CD4-positive, alpha-beta memory T cell (primary cell): ENCODE measurements at places on chromosomes 11 and 22.

DNA sequence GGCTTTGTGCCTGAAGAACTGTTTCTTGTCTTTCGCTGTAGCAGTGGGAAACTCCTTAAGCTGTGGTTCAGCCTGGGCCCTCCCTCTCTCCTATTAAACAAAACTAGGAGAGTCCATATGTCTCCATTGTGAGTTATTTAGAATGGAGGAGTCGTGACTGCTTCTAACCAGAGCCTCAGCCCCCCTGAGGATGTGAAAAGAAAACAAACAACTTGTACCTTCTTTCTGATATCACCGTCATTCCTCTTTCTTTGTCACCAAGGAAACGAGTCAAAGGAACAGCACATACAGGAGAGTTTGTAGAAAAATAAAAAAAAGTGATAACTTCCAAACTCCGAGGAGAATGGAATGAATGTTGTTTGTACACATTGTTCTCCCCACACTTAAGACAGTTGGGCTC, 11.6 kb upstream of the EXT2 start:
- DNase-seq = no peak

- no peak for DNase-seq
These were observed 57.9 kb downstream of the NF2 start for GRCh38 chr22:29661336-29661735.

GRCh38 chr11:107203656-107204055, 185.4 kb upstream of the GUCY1A2 start:
- no peak for DNase-seq

GRCh38 chr11:133403900-133404299, 128.4 kb downstream of the OPCML start:
- no peak for DNase-seq

DNA sequence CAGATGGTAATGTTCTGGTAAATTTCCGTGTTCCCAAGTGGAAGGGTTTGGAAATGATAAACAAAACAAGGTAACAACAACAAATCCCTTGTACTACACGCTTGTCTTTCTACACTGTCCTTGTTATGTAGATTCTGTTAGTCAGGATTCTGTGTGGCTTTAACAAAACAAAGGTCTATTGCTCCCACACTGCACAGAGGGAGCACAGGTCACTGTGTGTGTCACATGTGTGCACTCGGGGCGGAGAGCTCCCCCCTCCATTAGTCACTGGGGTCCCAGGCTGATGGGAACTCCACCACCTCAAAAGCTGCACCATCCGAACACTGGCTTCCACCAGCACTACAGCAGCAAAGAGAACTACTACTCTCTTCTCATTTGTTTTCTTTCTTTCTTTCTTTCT, 227.9 kb downstream of the NTM start:
- DNase-seq = no peak

DNA sequence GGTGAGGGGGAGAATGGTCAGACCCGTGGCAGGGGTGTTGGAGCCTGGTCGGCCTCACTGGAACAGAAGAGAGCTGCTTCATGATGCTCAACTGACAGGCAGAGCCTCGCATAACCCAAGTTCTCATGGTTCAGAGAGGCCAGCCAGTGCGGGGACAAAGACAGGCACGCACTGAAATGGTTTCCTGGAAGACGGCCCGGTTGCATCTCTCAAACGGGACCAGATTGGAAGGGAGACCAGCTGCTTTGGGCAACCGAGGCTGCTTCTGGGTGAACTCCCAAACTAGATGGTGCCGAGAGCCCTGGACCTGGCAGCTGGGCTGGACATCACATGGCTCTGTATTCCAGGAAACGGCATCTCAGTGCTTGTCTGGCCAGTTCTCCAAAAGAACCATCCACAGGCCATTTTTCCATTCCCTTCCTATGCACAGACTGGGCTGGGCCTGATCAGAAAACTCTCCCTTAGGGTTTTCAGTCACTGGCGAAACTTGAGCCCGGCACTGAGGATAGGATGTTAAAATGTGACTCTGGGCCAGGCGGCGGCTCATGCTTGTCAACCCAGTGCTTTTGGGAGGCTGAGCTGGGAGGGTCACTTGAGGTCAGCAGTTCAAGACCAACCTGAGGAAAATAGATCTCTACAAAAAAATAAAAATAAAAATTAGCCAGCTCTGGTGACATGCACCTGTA, 80.1 kb upstream of the PRODH start:
- no peak for DNase-seq

DNA sequence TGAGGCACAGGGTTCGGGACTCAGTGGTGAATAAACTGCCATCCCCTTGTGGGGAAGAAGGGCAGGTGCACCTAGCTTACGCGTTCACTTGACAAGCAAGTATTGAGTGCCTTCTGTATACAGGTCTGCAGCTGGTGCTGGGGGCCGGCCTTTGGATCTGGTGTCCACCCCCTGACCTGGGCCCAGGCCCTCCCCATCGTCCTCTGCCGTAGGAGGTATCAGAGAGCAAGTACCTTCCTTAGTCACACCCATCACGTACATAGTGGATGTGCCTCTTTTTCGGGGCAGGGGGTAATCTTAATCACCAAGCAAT, 53.3 kb downstream of the SMIM38 start:
- DNase-seq = no peak

DNA sequence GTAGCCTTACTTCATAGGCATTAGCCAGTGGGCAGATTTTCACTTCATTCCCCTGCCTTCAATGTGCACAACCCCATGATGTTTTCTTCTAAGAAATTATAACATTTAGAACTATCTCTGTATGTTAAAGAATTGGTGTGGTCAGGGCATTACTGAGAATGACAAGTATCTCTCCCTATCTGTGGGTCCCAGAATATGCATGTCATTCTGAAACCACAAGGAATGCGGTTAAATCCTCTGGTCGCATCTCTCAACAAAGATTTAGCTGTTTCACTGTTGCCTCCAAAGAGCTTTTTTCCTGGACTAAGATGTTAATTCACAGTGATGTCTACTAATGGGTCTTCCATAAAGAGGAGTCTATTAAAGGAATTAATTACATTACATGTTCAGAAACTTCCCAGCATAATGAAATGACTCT, 62.7 kb downstream of the LIF start:
- no peak for DNase-seq

GRCh38 chr11:43916621-43917020, 25.8 kb upstream of the C11orf96 start:
- no peak for DNase-seq

DNA sequence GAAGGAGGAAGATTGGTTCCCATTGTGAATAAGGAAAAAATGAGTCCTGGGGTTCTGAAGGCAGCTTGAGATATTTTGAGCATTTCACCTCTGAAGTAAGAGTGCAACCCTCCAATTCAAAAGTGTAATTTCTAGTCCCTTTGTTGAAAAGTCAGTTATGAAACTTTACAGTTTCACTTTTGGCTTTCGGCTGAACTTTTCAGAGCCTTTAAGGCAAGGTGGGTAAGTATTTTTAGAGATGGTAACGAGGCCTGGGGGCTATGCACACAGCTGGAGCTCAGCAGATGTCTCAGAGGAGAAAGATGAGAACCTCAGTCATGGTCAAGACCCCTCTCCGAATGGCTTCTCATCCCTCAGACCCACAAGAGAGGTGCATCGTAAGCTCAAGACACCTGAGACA, 267.6 kb downstream of the KIRREL3 start:
- DNase-seq = no peak

- no peak for DNase-seq
These were observed 203.5 kb upstream of the CTSC start for GRCh38 chr11:88541006-88541405.

DNA sequence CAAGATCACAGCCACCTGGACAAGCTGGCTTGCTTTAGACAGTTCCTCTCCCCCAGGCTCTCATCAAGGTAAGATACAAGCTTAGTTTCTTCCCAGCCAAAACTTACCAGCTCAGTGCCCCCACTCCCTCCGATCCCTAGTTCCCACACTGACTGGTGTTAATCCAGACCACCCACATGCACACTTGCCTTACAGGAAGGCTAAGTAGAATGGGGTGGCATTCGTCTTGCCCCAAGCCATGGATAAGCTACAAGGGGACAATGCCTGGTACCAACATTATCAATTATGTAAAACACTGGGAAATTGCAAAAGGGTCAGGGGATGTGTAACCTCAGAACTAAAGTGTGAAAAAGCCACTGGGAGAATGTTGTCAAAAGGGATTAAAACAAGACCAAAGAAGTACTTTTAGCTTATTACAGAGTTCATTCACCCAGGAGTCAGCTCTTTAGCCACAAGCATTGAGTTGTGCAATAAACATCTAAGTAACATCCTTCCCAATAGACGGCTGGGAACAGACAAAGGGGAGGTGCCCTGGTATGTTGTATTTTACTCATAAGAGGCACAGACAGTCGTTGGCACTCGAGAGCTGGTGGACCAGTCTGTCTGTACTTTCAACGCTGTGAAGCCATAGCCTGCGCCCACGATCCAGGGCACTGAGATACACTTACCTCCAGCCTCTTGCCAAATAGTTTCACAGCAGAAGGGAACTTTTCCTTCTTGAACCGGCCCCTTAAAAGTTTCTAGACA, 1.1 kb downstream of the DHCR7 start:
- no peak for DNase-seq

DNA sequence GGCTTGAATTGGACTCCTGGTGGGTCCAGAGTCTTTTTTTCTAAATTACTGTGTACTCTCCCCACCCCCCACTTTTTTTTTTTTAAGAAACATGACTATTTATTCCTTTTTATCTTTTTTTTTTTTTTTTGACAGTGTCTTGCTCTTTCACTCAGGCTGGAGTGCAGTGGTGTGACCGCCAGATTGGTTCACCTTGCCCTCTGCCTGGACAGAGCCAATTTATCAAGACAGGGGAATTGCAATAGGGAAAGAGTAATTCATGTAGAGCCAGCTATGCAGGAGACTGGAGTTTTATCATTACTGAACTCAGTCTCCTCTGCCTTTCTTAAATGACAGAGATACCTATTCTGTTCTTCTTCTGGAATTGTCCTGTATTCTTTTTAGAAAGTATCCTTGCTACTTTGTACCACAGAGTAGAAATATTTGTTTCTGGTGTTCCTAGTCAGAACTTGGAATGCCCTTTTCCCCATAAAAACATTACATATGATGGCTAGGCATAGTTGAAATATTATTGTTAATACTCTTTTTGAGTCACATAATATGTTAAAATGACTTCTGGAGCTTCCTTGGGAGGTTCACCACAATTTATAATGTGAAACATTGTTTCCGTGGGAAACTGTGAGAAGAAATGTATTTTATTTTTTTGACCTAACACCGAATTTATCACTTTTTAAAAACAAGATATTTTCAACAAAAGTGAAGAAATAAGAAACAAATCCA, 95.6 kb downstream of the UVRAG start:
- DNase-seq = no peak

GRCh38 chr11:26028393-26028911, 303.5 kb upstream of the ANO3 start:
- no peak for DNase-seq

- DNase-seq = no peak
These were observed 28.5 kb downstream of the ARHGAP1 start for GRCh38 chr11:46671958-46672315.
